ENCODE measurements at places on chromosomes 11 and 22. TPM values are rescaled to one million over a fixed set of nuclear protein-coding genes. Genes with fewer than 3 reads are reported as not detected.

The KIAA1671 gene
- 10.6 TPM for total RNA-seq

The GAL3ST1 gene
- not detected for total RNA-seq

The C1QTNF4 gene
- total RNA-seq, result 4.3 TPM

The JHY gene
- 6.3 TPM for total RNA-seq

The TSGA10IP gene
- total RNA-seq, result not detected

The GGTLC3 gene
- total RNA-seq, result not detected

The CDC42EP1 gene
- total RNA-seq, result 16.4 TPM

The ADAMTS15 gene
- 10.1 TPM for total RNA-seq

The ANKK1 gene
- total RNA-seq, result 0.48 TPM

The DLG2 gene
- 25.3 TPM for total RNA-seq

The FAT3 gene
- 23.6 TPM for total RNA-seq

The OR2D2 gene
- 5.5 TPM for total RNA-seq

The ABCC8 gene
- total RNA-seq, result 0.48 TPM

The SLC35F2 gene
- 5.3 TPM for total RNA-seq

The CYP2R1 gene
- total RNA-seq, result 19.0 TPM

The RFPL2 gene
- total RNA-seq, result 0.72 TPM

The KIRREL3 gene
- 0.72 TPM for total RNA-seq

The ELF5 gene
- 7.7 TPM for total RNA-seq

The FLRT1 gene
- 0.48 TPM for total RNA-seq

The LIN7C gene
- 70.8 TPM for total RNA-seq

The PKDREJ gene
- 2.4 TPM for total RNA-seq

The MUC5AC gene
- total RNA-seq, result 1.4 TPM

The KCNJ1 gene
- total RNA-seq, result 2.6 TPM

The CECR2 gene
- total RNA-seq, result 1.2 TPM

The SLC37A2 gene
- total RNA-seq, result 8.2 TPM

The KIF18A gene
- total RNA-seq, result 17.6 TPM

The UPK3A gene
- not detected for total RNA-seq

The ME3 gene
- 37.6 TPM for total RNA-seq

The CFAP300 gene
- 21.7 TPM for total RNA-seq

The HEPHL1 gene
- 0.96 TPM for total RNA-seq

The RFPL1 gene
- total RNA-seq, result 1.4 TPM

The BCO2 gene
- total RNA-seq, result 22.1 TPM

The TENM4 gene
- 16.9 TPM for total RNA-seq

The UCP2 gene
- total RNA-seq, result 3.1 TPM

The TMEM223 gene
- 33.5 TPM for total RNA-seq

The SHANK2 gene
- 40.0 TPM for total RNA-seq

The SH3BP1 gene
- 11.8 TPM for total RNA-seq

The CYB5R3 gene
- 43.8 TPM for total RNA-seq

The PATE4 gene
- 5.3 TPM for total RNA-seq

The ZNF202 gene
- 9.1 TPM for total RNA-seq

The C1QTNF5 gene
- 14.9 TPM for total RNA-seq

The KCNE3 gene
- 5.3 TPM for total RNA-seq

The CCDC179 gene
- not detected for total RNA-seq

All from umbilical cord (tissue), 2 donors.